ENCODE measurements at places on chromosomes 12 and 14.

DNA sequence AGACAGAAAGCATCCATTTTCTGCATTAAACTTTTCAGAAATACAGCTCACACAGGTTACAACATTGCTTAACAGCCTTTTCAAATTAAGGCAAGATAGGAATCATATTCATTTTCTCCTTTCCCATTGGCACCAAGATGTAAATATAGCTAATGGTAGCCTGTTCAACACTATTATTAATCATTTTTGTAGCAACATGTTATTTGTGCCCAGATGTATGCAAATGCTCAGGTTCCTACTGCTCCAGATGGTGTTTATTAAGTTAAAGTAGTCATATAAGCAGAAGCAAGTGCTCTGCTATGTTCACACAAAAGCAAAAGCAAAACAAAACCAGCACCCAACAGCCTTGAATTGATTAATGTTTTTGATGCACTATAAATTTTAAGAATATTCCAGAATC, 1110.6 kb downstream of the SLC6A15 start:
- DNase-seq = no peak

DNA sequence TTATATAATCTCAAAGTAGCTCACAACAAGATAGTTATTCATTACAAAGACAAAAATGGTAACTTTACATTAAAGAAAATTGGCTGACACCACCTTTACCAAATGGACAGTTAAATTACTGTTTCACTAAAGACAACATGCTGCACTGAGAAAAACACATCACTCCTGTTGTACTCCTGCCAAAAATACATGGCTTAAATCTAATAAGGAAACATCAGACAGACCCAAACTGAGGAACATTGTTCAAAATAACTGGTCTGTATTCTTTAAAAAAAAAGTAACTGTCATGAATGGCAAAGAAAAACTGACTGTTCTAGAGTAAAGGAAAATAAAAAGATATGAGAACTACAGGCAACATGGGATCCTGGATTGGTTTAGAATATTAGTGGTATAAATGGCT, 151.3 kb upstream of the DCN start:
- DNase-seq = no peak

- no peak for DNase-seq
Observed at GRCh38 chr14:91891721-91892220, 24.4 kb upstream of the TC2N start.

GRCh38 chr12:6960593-6961277, 9.6 kb downstream of the PTPN6 start:
- DNase-seq = no peak

DNA sequence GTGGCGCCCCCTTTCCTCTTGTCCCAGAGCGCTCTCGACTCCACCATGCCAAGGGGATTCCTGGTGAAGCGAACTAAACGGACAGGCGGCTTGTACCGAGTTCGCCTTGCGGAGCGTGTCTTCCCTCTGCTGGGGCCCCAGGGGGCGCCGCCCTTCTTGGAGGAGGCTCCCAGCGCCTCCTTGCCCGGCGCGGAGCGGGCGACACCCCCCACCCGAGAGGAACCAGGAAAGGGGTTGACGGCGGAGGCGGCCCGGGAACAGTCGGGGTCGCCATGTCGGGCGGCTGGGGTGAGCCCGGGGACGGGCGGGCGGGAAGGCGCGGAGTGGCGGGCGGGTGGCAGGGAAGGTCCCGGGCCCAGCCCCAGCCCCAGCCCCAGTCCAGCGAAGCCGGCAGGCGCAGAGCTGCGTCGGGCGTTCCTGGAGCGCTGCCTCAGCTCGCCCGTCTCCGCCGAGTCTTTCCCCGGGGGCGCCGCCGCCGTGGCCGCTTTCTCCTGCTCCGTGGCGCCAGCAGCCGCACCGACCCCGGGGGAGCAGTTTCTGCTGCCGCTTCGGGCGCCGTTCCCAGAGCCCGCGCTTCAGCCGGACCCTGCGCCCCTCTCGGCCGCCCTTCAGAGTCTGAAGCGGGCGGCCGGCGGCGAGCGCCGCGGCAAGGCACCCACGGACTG, 376 bp downstream of the INSM2 start:
- no peak for DNase-seq

- DNase-seq = no peak
Observed at GRCh38 chr12:108773798-108774788, 42.8 kb upstream of the CORO1C start.

DNA sequence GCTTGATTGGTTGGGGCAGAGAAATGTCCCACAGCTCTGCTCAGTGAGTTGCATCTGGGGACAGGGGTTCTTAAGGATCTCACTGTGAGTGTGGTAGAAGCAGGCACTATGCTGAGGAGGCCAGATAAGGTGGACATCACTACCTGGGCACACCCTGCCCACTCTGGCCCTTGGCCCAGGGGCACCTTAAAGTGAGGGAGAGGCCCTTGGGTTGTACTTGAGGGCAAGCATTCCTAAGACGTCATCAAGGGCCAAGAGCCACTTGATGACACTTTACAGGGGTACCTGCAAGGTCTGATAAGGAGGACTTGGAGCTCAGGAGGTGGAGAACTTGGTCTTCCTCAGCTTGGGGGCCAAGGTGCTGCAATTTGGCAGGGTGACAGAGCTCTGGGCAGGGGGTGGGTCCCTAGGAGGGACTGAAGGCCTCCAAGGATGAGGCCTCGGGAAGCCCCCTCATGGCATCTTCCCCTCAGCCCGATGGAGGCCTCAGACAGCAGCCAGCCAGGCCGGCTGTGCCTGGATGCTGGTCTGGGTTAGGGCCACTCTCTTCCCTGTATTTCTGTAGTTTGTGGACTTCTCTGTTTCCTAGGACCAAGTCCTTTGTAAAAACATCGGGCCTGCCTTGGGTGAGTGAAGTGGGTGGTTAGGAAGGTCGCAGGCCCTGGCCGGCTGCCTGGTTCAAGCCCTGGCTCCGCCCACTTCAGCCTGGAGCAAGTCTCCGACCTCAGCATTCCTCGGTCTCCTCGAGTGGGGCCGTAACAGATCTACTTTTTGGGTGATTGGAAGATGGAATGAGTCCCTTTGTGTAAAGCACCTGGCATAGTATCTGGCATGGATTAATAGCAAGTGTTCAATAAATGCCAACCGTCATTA, 24.8 kb downstream of the GPR68 start:
- no peak for DNase-seq

GRCh38 chr14:65403231-65403630, 9.3 kb upstream of the FUT8 start:
- no peak for DNase-seq

DNA sequence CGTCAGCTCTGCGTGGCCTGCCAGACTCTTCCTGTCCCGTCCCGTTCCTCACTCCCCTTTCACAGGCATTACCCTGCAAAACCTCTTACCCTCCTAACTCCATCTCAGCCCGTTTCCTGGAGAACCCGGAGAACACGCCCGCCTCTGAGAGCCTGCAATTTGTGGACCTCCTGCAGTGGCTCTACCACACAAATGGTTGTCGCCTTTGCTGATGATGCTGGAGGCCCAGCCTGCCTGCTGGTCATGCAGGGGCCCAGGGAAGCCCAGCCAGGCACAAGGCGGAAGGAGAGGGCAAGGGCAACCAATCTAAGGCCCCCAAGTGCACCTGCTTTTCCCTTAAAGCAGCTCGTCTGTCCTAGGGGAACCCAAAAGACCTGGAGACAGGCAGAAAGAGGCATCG, 22.5 kb downstream of the RFLNA start:
- DNase-seq = no peak

- no peak for DNase-seq
Observed at GRCh38 chr14:82647088-82647810, 1113.6 kb upstream of the SEL1L start.

- DNase-seq = no peak
Observed at GRCh38 chr14:100670017-100670752, 56.5 kb upstream of the DLK1 start.
